ENCODE measurements at places on chromosomes 7 and 10.

DNA sequence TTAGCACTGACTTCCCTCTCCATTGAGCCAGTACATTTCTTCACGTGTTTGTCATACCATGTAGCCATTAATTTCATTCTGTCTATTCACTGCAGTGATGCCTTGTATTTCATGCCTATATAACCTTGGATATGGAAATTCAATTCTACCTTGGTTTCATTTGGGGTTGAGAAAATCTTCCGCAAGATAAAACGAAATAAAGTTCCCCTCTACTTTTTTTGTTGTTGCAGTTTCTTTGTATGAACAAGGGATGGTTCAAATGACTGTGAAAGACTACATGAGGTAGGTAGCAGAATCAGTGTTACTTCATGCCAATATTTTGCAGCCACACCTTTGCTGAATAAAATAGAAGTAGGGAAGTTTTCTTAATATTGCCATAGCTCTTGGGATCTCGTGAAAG, 55.6 kb downstream of the ITPRID1 start:
- no peak for DNase-seq

- DNase-seq = no peak
Measured at GRCh38 chr10:34137955-34138354, 677.1 kb downstream of the PARD3 start.

- no peak for DNase-seq
Measured at GRCh38 chr7:2804227-2804763, 39.8 kb downstream of the GNA12 start.

DNA sequence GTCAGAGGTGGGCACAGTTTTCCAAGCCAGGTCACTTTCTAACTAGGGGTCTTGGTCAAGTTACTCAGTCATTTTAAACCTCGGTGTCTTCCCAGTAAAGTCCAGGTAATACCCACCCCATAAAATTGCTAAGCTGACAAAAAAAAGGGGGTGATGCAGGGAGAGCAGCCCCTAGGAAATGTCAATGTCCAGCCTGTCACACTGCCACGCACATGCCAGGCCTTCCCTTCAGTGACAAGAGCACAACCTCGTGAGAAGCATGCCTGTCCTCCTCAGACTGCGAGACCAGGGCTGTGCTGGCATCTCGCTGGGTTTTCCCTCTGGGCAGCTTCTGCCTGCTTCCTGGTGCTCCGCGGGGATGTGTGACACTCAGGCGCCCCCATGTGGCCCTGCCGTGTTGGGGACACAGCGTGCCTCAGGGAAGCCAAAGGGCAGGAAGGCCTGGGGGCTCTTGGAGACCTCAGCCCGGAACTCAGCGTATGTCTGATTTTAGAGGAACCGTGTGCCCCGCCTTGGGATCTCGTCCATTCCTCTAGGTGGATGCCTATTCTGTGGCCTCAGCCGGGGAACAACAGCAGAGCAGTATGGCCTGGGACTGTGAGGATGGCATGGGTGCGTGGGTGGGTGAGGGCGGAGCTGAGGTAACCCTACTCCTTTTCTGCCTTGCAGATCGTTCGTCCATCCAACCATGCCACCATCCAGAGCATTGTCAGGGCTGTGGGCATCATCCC, 10.2 kb upstream of the GDF2 start:
- DNase-seq = peak; percentile 78

- DNase-seq = peak; percentile 46
Measured at GRCh38 chr7:21364801-21365271, 63.0 kb upstream of the SP4 start.

- DNase-seq = no peak
Measured at GRCh38 chr7:155818820-155819168, 6.5 kb upstream of the SHH start.

DNA sequence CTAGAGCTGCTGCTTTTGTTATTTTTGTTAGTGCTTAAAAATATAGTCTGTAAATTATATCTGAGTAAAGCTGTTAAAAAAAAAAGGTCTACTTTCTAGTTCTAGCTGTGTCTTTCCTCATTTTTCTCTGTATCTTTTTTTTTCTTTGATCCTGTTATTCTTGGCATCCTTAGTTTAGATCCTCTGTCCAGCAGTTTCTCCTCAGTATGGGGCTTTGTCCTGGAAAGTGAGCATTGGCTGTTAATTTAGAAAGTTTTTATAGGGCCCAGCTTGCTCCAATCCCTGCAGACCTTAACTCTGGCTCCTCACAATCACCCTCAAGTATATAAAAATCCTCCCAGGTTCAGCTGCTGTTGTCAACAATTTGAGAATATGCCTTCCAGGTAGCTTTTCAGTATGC, 23.5 kb downstream of the DDX50 start:
- DNase-seq = peak; percentile 18

DNA sequence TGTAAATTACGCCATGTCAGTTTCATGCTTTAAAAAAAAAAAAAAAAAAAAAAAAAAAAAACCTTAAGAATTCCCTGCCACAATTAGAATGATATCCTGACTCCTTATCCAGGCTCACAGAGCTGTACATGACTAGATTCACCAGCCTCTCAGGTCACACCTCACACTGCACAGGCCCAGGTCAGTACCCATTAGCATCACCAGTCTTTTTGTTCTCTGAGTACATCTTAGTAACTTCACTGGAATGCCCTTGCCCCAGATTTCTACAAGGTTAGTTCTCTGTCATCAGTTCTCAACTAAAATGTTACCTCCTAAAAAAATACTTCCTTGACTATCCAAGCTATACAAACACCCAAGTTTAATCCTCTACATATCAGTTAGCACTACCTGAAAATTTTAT, 211.0 kb downstream of the LRRN3 start:
- peak; percentile 4 for DNase-seq

DNA sequence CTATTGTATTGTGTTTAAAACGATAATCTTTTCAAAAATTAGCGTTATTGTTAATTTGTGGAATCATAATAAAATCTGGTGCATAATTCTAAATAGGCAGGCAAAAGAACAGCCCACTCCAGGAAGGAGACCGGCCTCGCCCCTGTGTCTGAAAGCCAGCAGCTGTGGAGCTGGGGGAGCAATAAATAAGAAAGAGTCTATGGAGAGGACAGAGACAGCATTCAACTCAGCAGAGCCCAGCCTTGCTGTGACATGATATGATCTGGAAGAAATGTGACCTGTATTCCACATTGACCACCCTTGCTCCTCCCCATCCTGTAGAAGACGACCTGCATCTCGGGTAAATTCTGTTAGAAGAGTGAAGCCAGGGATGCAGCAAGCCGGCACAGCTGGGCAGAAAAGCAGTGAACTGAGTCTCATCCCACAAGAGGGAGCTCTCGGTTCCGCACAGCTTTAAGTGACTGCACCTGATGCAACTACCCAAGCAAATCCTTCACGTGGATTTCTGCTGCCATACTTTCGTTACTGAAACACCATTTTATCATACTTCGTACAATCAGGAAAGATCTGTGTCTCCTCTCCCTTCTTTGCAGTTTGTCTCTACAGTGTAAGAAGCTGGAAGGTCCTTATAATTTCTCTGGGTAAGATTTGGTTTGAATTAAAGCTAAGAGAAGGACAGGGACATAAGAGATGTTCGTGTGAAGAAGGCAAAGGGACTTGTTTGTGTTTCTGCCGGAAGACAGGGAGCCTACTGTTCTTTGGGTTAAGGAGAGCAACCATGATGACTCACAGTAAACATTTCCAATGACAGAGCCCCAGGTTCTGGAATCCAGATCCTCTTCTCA, 427.1 kb downstream of the GPAM start:
- no peak for DNase-seq

DNA sequence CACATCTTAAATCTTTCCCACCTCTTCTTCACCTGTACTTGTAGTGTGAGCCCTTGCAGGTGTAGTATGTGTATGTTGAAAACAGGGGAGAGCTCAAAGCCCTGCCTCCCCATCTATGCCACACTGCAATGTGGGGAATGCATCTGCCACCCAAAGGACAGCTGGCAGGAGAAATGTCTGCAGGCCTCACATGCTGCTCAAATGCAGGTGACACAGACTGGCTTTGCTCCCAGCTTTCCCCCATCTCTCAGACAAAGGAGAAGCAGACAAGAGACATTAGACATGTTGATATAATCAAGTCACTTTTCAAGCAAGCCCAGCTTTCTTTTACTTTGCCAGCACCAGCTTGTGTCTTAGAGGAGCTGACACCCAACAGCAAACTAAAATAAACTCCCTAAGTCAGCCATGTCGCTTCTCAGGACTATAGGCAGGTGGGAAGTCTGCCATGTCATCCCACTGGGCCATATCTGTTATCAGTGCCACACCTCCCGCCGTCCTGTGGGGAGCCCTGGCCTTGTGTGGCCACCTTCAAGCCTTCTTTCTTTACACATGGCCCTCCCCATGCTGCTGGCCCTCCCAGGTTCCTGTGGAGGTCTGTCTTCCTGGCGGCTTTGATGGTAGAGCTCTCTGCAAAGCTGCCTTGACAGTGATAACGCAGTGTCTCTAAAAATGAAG, 102.1 kb downstream of the CXCL12 start:
- DNase-seq = no peak

GRCh38 chr10:131739206-131739605, 161.6 kb upstream of the PPP2R2D start:
- DNase-seq = no peak

GRCh38 chr7:39605087-39605486, 18.3 kb upstream of the RALA start:
- peak; percentile 54 for DNase-seq

GRCh38 chr7:159057647-159058046, 87.0 kb downstream of the VIPR2 start:
- no peak for DNase-seq

- no peak for DNase-seq
Measured at GRCh38 chr10:71316786-71317160, 2.3 kb upstream of the SLC29A3 start.

- DNase-seq = no peak
Measured at GRCh38 chr7:44375236-44375699, 49.9 kb upstream of the CAMK2B start.

GRCh38 chr7:140230516-140230860, 53.7 kb upstream of the KDM7A start:
- DNase-seq = no peak

GRCh38 chr7:13532028-13532753, 457.3 kb downstream of the ETV1 start:
- DNase-seq = no peak

DNA sequence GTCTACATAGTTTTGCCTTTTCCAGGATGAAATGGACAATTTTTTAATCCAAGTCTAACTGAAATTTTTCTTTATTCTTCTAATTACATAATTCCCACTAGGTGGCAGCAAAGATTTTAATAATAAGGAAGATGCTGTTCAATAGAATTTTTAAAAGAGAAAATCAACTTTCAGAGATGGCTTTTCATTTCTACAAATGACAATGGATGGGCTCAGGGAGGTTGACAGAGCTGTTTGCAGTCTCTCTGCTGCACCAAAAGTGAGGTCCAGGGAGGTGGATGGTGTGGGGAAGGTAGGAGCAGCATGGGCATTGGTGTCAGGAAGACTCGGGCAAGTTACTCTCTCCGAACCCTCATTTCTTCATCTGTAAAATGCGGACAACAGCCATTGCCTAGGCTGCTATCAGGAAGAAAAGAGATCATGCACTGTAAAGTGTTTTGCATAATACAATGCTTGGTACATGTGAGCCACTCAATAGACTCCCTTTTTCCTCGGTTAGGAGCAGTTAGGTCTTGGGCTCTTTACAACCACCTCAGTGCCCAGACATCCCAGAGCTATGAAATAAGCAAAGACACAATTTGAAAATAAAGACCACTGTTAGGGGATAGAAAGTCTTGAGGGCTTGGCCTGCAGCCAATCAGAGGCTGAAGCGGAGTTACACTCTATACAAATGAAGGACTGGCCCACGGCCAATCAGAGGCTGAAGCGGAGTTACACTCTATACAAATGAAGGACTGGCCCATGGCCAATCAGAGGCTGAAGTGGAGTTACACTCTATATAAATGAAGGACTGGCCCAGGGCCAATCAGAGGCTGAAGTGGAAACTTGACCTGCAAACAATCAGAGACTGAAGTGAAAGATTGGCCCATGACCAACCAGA, 107.1 kb downstream of the ABLIM1 start:
- peak; percentile 68 for DNase-seq

- no peak for DNase-seq
Measured at GRCh38 chr7:4200546-4201094, 481.5 kb upstream of the FOXK1 start.

DNA sequence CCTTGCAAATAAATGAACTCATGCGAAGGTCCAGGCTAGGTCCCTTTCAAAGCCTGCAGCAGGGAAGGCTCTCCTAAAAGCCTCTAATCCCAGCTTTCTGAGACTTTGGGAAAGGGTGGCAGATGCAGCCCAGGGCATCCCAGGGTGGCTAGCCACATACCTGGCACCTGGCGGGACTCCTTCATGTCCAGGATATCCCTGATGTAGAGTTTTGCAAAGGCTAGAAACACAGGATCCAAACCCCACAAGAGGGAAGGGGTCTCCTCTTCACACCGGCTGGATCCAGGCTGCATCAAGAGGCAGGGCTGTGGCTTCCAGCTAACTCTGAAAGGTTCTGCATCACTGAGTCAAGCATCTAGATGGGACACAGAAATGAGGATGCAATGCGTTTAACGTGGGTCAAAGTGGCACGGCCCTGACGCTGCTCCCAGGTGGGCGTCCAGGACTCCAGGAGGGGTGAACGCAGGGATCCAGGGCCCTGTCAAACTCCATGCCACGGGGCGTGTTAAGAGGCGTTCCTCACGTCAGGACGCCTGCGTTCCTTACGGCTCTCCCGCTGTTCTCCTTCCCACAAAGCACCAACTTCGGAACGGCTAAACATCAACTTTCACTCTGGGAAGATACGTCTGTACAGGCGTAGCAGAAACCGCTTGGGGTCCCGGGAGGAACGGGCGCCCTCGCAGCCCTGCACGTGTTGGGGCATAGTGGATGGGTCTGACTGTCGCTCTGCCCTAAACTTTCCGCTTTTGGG, 507 bp downstream of the STN1 start:
- no peak for DNase-seq

- no peak for DNase-seq
Measured at GRCh38 chr10:48786606-48787282, 102.1 kb downstream of the WDFY4 start.

DNA sequence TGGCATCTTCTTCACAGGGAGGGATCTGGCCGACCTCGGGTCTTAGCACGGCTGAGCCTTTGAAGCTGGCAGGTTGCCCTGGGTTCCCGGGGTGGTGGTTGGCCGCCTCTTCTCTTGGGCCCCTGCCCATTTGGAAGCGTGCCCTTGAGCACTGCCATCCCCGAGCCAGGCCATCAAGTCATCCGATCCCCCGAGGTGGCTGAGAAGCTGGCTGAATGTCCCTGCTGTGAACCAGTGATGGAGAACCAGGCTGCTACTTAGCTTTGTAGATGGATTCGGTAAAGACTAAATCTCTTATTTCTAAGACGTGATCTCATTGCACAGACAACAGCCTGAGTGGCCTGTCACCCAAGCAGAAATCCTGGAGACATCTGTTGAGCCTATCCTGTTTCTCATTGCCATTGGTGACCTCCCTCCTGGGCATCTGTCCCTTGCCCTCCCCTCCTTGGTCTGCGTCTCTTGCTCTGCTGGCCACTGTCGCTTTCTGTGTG, 74.3 kb downstream of the GRK5 start:
- DNase-seq = peak; percentile 29

GRCh38 chr10:69374931-69375306, 41.8 kb downstream of the TACR2 start:
- no peak for DNase-seq

GRCh38 chr7:1669064-1669951, 769 bp upstream of the ELFN1 start:
- no peak for DNase-seq

- peak; percentile 68 for DNase-seq
Measured at GRCh38 chr10:51860257-51860656, 160.9 kb upstream of the CSTF2T start.
